ENCODE measurements at places on chromosomes 16 and 17. TPM values are rescaled to one million over a fixed set of nuclear protein-coding genes. Genes with fewer than 3 reads are reported as not detected.

- no peak for DNase-seq
These were observed 155.1 kb downstream of the RBFOX1 start for GRCh38 chr16:7487574-7488323.

DNA sequence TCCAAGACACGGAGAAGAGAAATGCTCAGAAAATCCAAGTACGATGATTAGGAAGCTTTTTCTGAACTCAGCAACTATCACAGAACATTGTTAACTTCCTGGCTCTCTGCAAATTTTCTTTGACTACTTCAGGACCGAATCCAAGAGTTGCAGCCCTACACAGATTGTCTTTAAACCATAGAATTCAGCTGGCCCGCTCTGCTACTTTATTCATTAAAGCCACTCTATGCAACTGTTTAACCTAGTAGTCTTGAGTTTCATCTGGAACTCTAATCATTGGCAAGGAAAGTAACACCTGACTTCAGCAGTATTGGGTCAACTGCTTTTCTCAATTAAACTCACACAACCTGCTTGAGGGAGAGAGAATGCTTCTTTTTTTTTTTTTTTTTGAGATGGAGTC, 210.1 kb downstream of the SLC39A11 start:
- no peak for DNase-seq

DNA sequence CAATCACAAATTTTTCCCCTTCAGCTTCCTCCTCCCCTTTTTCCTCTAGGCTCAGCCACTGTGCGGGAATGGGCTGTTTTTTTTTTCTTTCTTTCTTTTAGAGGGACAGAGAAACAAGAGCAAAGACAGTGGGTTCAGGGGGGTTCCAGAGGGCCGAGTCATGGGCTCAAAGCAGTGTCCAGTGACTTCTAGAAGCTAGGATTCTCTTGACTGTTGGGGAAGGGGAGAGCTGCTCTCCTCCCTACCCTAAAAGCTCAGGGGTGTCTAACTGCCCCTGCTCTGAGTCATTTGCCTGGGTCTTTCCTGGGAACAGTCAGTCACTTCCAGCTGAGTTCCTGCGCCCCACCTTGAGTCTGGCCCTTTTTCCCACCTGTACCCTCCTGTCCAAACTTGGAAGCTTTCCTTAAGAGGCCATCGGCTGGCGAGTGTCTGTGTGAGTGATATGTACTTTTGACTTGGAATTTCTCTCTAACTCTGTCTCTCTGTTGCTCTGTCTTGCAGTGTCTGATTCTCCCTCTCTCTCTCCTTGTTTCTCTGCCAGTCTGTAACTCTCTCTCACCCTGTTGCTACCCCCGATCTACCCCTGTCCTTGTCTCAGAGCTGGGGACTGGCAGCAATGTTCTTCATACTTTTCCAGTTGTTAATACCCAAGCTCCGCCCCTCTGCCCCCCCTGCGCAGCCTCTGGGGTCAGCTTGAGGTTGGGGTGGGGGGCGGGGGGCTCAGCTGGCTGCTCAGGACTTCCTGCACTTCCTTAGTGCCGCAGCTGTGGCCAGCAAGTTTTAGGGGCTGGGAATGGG, 2.4 kb downstream of the THRA start:
- DNase-seq, result no peak

DNA sequence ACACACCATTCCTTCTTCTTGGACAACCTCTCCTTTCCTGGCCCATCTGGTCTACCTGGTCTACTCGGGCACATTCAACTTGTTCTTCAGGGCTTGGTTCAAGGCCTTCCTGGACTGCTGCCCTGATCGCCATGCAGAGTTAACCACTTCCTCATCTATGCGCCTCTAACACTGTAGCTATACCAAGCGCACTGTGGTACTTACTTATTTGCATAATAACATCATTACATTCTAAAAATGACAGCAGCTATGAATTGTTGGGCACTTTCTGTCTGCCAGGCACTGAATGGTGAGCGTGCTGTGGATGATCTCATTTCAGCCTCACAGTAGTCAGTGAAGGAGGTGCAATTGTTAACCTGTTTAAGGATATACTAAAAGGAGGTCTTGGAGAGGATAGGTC, 66.9 kb upstream of the SDK2 start:
- no peak for DNase-seq

GRCh38 chr16:81493755-81494433, 49.3 kb downstream of the CMIP start:
- no peak for DNase-seq

- no peak for DNase-seq
These were observed 207.7 kb upstream of the SDK2 start for GRCh38 chr17:73851921-73852320.

DNA sequence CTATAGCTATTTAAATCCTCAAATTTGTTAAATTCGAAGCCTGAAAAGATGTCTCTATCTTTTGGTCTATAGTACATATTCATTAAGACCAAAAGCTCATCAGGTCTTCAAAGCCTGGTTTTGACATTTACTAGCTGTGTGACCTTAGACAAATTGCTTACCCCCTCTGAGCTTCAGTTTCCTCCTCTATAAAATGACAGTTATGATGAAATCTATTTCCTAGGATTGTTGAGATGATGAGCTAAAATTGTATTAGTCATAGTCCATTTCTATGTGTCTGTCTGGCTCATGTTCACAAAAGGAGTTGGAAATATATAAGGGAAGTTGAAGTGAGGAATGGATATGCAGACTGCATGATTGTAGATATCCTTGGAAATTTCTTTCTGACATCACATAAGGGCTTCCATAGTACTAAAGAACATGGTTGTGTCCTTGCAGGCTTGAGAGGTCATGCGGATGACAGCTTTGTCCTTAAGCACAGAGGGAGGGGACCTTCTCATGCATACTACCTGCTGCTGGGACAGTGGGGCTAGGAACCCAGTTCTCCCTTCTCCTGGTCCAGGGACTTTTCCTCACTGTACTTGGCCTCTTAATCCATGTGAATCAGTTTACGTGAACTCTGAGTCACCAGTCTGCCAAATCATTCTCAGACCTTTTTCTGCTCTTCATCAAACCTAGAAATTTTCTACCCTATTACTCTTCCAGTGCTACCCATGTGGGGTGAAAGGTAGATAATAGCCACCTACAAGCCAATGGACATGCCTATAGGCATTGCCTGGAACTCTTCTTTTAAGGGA, 487.5 kb upstream of the SALL1 start:
- DNase-seq, result no peak

GRCh38 chr16:66850115-66850815, 6.1 kb downstream of the CA7 start:
- no peak for DNase-seq

- no peak for DNase-seq
These were observed 65.3 kb upstream of the NUDT7 start for GRCh38 chr16:77657016-77657415.

DNA sequence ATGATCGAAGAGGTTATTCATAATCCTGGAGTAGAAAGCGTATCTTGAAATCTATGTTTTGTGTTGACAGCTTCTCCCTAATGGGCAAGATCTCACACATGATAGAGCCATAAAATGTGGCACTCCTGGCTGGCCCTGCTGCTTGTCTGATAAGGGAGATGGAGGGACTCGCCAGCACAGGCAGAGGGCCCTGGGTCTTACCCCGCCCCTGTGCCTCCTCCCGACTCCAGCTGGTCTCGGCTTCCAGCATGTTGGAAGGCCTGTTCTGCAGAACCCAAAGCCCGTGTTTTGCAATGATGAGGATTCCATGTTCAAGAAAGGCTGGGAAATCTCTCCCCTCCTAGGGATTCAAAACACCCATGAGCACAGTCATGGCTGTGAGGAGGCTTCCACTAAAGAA, 106.7 kb upstream of the SDK2 start:
- DNase-seq, result no peak

DNA sequence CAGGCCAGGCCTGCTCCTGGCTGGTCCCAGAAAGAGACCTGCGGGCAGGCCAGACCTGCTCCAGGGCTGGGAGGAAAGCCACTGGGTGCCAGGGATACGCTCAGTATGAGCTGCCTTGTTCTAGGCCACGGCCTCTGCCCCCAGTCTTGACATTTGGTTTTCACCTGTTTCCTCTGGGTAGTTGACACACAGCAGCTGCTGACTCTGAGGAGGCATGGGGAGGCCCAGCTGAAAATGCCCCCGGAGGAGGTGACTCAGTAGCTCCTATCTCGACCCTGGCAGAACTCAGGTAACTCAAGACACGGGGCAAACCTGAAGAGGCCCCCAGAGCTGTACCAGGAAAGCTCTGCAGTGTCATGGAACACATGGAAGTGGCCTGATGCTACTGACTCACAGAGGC, 13.9 kb upstream of the ADGRG1 start:
- DNase-seq, result no peak

GRCh38 chr17:79887451-79887991, 48.3 kb upstream of the CBX4 start:
- no peak for DNase-seq

DNA sequence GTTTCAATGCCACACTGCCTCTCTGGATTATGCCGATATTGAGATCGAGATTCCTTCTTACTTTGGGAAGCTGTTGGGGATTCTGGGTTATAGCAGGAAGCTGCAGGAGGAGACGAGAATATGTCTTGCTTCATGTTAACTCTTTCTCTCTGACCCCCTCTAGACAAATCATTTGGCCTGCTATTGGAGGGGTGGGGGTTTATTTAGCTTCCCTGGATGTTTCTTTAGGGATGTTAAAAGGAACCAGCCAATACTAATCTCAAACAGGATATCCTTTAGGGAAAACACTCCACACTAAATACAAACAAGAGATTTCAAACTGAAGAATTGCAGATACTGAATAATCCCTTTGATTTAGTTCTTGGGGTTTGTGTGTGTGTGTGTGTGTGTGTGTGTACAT, 102.6 kb downstream of the TMEM100 start:
- DNase-seq, result no peak

DNA sequence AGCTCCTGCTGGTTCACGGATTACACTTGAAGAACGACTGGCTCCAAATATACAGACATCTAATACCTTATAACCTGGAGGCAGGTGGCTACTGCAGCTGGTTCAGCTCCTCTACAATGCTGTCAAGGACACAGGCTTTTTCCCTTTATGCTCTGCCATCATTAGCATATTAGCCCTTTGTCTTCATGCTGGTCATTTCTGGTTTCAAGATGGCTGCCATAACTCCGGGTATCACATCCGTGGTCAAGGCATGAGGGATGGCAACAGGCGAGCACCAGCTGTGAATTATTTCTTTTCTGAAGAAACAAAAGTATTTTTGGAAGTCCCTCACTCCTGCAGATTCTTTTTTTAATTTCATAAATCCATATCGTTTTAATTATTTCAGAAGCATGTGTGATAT, 124.3 kb upstream of the MED13 start:
- no peak for DNase-seq

GRCh38 chr17:74303305-74303704, 22.7 kb upstream of the KIF19 start:
- no peak for DNase-seq

DNA sequence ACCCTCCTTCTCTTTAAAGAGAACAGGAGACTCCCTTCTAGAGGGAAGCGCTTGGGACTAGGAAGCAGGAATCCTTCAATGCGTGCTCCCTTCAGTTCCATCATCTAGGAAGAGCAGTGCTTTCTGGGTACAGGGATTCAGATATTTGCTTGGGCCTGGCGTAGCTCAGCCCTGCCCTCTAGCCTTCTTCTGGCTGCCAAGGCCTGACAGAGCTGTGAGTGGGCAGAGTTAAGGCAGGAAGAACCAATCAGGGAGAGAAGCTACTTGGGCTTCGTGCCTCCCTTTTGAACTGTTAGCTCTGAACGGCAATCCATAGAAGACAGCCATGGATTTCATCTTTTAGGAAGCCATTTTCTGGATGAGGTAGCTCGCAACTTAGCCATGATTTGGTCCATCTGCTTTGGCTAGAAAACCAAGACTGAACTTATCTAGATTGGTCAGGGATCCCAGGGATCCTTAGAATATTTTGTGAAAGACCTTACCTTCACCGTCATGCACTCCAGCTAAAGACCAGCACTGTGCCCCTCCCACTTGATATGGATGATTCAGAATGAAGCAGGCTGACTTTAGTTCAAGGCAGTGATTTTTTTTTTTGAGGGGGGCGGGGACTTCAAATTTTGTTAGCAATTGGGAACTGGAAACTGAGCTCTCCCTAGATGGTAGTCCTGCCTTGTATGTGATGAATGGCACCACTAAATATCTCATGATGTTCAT, 2.5 kb upstream of the CORO6 start:
- no peak for DNase-seq

CIBAR2 gene
- not detected for total RNA-seq

TBC1D28 gene
- total RNA-seq, result not detected

HASPIN gene
- total RNA-seq, result 27.6 TPM

CLEC18B gene
- total RNA-seq, result 1.9 TPM

PRR29 gene
- 3.8 TPM for total RNA-seq

RNF222 gene
- total RNA-seq, result 0.12 TPM

KRT12 gene
- not detected for total RNA-seq

PPP1R27 gene
- total RNA-seq, result not detected

DBNDD1 gene
- total RNA-seq, result 0.15 TPM

CDYL2 gene
- 40.7 TPM for total RNA-seq

Data from activated CD4-positive, alpha-beta T cell treated with anti-CD3 and anti-CD28 coated beads, Interleukin-2, amount 10 ng/mL, durations not matched to agents 7 days and 5 days (primary cell).